Activated T-cell treated with anti-CD3 and anti-CD28 coated beads for 24 hours (primary cell): ENCODE measurements at places on chromosomes 13 and 19.

GRCh38 chr13:41701676-41702075 lies 244.3 kb downstream of the RGCC start:
- DNase-seq: no peak

DNA sequence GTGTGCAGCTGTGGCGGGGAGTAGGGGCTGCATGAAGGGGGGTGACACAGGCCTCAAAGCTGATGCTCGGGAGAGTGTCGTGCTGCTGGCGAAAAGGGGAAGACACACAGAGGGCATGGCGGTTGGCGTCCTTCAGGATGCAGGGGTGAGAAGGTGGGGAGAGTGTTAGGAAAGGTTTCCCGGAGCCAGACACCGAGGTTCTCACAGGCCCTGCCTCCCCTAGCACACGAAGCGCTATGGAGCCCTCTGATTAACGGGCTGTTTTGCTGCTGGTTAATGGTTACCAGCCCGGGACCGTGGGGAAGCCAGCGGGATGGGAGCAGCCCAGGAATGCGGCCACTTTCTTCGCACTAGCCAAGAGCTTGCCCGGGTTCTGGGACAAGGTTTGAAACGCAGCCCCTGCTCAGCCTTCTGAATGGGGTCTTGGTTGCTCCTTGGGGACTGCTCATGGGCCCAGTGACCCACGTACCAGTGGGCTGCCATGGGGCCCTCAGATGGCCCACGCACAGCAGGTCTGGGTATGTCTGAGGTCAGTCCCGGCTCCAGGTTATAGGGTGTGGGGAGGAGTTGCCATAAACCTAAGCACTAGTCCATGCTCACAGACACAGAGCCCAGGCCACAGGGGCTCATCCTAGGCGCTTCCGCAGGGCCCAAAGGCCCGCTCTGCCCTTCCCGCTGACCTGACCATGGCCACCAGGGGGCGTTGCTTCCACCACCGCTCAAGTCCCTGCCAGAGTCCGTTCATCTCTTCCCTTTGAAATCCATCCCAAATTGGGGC lies 31.3 kb upstream of the ISYNA1 start:
- peak; percentile 38 for DNase-seq

DNA sequence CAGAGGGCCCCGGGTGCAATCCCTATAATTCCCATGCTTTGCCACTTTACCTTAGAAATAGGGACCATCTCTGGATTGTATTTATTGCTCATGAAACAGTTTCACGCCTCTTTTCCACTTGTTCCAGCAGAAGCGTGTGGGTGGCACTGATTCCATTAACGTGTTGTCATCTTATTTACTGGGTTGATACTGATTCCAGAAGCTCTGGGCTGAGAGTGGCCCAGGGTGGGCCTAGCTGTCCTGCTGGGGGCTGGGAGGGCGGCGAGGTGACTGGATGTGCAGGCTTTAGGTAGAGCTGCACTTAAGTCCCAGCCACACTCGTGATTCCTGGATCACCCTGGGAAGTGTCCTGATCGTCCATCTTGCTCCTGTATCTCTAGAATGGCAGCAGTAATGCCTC lies 155.0 kb downstream of the TEX29 start:
- DNase-seq: no peak

GRCh38 chr13:32135056-32135390 lies 103.4 kb downstream of the FRY start:
- DNase-seq: no peak

DNA sequence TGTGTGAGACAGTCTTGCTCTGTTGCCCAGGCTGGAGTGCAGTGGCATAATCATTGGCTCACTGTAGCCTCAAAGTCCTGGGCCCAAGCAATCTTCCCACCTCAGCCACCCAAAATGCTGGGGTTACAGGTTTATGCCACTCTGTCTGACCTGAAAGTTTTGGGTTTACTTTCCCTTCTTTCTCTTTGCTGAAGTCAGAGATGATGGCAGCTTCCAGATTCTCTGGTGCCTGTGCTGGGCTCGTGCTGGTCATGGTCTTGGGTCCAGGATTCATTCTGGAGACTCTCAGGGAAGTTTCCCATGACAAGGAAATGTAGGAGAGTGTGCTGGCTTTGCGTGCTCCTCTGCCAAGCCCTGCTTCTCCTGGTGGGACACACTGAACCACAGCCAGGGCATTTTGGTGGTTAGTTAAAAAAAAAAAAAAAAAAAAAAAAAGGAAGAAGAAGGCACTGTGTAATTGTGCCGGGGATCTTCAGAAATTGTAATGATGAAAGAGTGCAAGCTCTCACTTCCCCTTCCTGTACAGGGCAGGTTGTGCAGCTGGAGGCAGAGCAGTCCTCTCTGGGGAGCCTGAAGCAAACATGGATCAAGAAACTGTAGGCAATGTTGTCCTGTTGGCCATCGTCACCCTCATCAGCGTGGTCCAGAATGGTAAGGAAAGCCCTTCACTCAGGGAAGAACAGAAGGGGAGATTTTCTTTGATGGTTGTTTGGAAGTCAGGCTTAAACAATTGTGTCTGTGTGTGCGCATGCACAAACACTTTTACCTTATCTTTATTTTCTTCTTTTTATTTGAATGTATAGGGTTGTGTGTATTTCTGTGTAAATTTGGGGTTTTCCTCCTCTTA lies at the start of gene ALOX5AP:
Gene ALOX5AP (plus strand): TSS at position 519 of the 847 bp plus-strand sequence. CDS start 63 bp downstream, at position 582.
- DNase-seq: no peak

GRCh38 chr13:108402850-108403249 lies 133.3 kb downstream of the TNFSF13B start:
- no peak for DNase-seq

DNA sequence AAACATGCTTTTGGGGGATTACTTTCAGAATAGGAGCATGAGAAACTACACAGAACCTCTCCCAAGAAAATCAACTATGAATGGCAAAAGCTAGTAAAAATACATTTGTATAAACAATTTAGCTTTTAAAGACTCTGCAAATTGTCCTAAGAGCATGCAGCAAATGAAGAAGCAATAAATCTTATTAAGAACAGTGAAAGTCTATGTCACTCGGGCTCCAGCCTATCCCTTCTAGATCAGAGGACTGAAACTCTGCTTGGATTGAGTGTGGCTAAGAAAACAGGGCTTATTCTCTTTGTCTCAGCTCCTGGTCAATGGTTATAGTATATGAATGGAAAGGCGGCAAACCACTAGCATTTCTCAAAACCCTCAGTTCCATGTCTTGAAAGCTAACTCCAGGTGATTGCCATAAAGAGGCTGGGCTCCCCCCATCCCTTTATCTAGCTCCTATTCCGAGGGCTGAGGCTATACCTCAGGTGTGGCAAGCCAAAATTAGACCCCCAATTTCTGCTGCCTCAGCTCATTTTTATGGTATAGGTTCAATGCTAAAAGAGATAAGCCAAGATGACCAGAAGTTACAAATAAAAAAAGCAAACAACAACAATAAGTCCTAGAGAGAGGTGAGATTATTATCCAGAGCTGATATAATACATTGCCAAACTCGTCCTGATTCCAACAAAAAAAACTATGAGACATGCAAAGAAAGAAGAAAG lies 953.2 kb downstream of the SLITRK6 start:
- DNase-seq: no peak

- no peak for DNase-seq
These were observed 14.9 kb upstream of the ZBTB7A start for GRCh38 chr19:4081441-4082129.

- DNase-seq: no peak
These were observed 5.6 kb downstream of the PNKP start for GRCh38 chr19:49861541-49862378.

- DNase-seq: no peak
These were observed 3.5 kb downstream of the C19orf33 start for GRCh38 chr19:38307597-38307996.

DNA sequence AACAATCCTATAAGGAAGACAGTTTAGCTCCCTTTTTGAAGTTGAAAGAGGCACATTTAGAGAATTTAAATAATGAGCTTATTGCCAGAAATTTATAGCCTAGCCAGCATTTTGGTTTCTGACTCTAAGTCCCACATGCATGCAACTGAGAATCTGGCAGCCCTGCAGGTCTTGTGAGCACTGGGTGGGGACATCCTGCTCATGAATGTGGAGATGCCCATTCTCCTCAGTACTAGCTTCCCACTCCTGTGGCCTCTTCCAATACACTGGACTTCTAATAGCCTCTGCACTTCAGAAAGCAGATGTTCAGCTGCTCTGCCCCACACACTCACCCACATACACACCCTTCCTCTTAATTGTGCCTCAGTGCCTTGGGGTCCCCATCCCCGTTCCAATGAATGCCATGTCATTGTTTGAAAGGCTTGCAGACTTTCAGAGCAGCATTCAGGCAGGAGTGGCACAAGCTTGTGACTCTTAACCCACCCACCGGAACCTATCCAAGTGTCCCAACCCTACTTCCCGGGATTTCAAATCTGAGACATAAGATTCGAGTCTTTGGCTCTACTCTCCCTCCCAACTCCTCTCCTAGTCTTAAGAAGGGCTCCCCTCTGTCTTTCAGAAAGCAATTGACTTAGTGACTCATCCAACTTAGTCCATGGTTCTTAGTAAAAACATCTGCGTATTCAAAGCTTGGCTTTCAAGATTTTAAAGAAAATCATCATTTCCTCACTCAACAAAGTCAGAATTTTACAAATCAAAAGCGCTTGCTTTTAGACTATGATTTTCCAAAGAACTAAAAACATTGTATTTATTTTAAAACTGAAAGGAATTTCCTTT lies 80.0 kb upstream of the FREM2 start:
- DNase-seq: no peak

- no peak for DNase-seq
These were observed 16.4 kb downstream of the FPR3 start for GRCh38 chr19:51811344-51811743.

GRCh38 chr13:59038824-59039223 lies 1124.9 kb downstream of the DIAPH3 start:
- no peak for DNase-seq

DNA sequence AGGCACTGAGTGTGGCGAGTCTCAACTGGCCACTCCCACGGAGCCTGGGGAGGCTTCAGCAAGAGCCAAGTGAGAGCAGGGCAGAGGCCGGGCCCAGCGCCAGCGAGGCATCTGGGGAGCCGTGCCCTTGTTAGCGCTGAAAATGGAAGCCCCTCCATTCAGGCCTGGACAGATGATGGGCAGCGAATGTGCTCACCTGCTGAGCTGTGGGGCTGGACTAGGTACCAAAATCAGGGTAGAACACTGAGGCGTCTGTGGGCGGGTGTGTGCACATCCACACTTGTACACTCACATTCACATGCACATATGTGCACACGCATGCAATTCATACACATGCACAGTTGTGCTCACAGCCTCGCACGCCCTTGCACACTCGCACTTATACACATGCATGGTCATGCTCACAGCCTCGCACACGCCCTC lies 20.7 kb downstream of the NAXD start:
- no peak for DNase-seq

- DNase-seq: no peak
These were observed 6.7 kb upstream of the F2RL3 start for GRCh38 chr19:16882146-16882545.

DNA sequence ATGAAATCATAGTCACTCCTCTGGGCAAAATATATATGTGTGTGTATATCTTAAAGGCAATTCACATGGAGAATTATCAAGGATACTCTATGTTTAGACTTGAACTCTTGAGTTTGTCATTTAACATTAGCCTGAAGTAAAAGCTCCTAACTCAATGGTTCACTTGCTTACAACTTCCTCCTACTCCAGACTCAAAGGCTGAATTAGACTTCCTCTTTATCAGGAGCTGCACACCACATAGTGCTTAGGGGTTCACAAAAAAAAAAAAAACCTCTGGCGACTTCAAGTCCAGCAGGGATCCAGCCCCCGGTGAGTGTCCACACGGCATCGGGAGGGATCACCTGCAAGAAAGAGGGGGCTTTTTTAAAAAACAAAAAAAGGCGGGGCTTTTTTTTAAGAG lies 68.2 kb upstream of the LSM14A start:
- no peak for DNase-seq

GRCh38 chr13:99585609-99586008 lies 84.3 kb downstream of the TM9SF2 start:
- no peak for DNase-seq

GRCh38 chr13:77507931-77508776 lies 27.4 kb upstream of the SCEL start:
- DNase-seq: no peak

DNA sequence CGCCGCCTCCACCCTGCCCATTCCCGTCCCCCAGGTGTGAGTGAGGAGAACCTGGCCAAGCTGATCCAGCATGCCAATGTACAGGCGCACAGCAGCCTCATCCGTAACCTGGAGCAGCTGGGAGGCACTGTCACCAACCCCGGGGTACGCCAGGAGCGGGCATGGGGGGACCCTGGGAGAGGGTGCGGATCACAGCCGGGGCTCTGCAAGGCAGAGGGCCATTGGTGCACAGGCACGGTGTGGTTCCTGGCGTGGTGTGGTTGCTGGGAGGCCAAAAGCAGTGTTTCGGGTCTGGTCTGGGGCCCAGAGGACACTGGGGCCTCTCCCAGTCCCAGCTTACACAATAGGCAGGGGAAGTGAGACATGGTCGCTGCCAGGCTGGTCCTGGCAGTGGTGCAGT lies 8.3 kb downstream of the STXBP2 start:
- DNase-seq: no peak

- no peak for DNase-seq
These were observed 10.7 kb downstream of the C19orf25 start for GRCh38 chr19:1468274-1468820.

- DNase-seq: no peak
These were observed 235.2 kb upstream of the SGCG start for GRCh38 chr13:22945321-22946226.
